ENCODE measurements at places on chromosomes 2 and 18. TPM values are rescaled to one million over a fixed set of nuclear protein-coding genes. Genes with fewer than 3 reads are reported as not detected.

The ID2 gene
- total RNA-seq: 6.4 TPM

The CHST9 gene
- total RNA-seq: not detected

The GGCX gene
- 30.0 TPM for total RNA-seq

The OTX1 gene
- total RNA-seq: not detected

All from activated B cell treated with CpG ODN at 0.5 μM for 24 hours (primary cell).